ENCODE measurements at places on chromosomes 12 and 14.

- H3K27ac ChIP-seq, result no peak overlapping the region
- no peaks in the 10 kb centered on the region for H3K4me1 ChIP-seq
- no peak for DNase-seq
- no peaks in the 10 kb centered on the region for H3K36me3 ChIP-seq
Measured at GRCh38 chr12:102874819-102875218, 42.2 kb downstream of the PAH start.

GRCh38 chr14:67232066-67232465, 9.2 kb upstream of the PALS1 start:
- H3K27ac ChIP-seq, result no peak overlapping the region
- no peak overlapping the region for H3K4me3 ChIP-seq
- no peaks in the 10 kb centered on the region for H3K36me3 ChIP-seq
- H3K4me1 ChIP-seq, result no peaks in the 10 kb centered on the region
- no peak for DNase-seq

- peaks cover 12% of the 10 kb centered on the region for H3K4me1 ChIP-seq
- no peak overlapping the region for H3K4me3 ChIP-seq
- no peaks in the 10 kb centered on the region for H3K36me3 ChIP-seq
Measured at GRCh38 chr12:3098436-3098835, 21.3 kb downstream of the TSPAN9 start.

GRCh38 chr14:68749487-68750475, 43.1 kb downstream of the ZFP36L1 start:
- no peaks in the 10 kb centered on the region for H3K36me3 ChIP-seq
- H3K4me3 ChIP-seq, result no peak overlapping the region
- no peak overlapping the region for H3K27ac ChIP-seq
- no peaks in the 10 kb centered on the region for H3K4me1 ChIP-seq

DNA sequence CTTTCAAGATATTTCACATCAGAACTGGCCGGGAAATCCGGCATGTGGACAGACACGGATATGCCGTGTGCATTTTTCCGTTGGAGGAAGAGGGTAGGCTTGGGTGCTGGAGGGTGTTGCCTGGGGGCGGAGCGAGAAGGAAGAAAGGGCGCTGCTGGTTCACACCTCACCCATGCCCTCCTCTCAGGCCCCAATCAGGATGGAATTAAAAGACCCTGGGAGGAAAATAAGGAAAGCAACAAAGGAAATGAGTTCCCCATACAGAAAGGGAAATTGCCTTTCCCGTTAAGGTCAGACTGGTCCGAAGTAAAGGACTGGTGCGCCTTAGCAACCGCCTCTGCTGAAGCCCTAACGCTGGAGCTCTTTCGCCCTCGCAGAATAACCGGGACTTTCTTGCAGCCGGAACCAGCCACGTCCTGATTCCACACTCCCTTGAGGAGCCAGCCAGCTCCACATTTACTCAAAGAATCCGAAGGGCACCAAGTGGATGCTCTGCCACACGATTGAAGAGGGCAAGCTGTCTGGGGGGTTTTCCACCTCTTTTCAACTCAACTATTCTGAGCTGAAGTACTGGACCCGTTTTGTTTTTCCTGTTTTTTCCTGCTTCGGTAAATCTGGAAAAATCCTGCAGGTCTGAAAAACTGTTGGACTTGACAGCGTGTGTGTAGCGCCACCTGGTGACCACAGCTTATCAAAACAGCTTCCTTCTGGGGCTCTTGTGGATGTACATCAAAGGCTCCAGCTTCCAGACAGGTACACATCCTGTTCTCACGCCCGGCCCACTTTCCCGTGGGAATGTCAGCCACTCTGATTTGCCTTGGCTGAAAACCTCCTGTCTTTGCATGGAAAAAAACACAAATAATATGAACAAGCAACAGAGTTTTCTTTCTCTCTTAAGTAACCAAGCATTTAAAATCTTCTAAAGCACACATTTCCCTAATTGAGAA, 37.6 kb upstream of the BCL2L14 start:
- H3K4me1 ChIP-seq, result peaks cover 19% of the 10 kb centered on the region
- H3K27ac ChIP-seq, result peak overlapping the region; percentile 86
- no peaks in the 10 kb centered on the region for H3K36me3 ChIP-seq
- H3K27me3 ChIP-seq, result no peaks in the 10 kb centered on the region

- peaks cover 32% of the 10 kb centered on the region for H3K36me3 ChIP-seq
- peaks cover 5% of the 10 kb centered on the region for H3K4me1 ChIP-seq
- H3K27ac ChIP-seq, result no peak overlapping the region
- H3K27me3 ChIP-seq, result no peaks in the 10 kb centered on the region
- DNase-seq, result no peak
Measured at GRCh38 chr12:22518998-22519397, 25.3 kb downstream of the C2CD5 start.

DNA sequence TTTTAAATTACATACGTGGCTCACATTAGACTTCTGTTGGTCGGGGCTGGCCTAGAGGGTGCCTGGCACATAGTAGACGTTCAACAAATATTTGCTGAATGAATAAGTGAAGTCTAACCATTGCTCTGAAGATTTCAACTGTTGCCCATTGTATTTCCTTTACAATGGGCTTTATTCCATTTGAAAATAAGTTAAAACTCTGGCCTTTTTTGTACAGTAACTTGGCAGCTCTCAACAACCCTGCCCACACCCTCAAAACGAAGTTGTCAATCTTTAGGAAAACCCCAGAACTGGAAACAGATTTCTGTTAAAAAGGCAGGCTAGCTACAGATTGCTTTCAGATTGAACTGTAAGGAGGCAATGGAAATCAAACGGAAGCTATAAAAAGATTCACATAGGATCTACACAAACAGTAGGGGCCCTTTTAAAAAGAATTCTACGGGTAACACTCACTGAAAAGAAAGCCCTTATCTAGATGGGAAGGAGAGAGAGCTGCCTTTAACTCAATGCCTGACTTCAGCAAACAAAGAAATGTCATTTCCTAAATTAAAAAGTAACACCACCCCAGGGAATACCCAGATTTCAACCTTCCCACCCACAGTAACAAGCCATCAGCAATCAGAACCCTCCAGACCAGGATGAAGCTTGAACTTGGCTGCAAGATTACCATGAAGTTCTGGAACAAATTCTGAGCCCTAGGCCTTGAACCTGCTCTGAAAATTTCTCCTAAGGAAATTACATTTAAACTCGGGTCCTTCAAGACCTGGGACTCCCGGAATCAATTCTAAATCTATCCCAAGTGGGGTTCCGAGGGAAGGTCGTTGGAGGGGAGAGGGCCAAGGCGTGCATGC, 1.4 kb downstream of the WSB2 start:
- no peak for DNase-seq
- peaks cover 4% of the 10 kb centered on the region for H3K4me1 ChIP-seq

- peaks cover 12% of the 10 kb centered on the region for H3K4me1 ChIP-seq
- no peaks in the 10 kb centered on the region for H3K36me3 ChIP-seq
- no peak for DNase-seq
- no peaks in the 10 kb centered on the region for H3K27me3 ChIP-seq
Measured at GRCh38 chr12:47867495-47867941, 37.3 kb downstream of the VDR start.

DNA sequence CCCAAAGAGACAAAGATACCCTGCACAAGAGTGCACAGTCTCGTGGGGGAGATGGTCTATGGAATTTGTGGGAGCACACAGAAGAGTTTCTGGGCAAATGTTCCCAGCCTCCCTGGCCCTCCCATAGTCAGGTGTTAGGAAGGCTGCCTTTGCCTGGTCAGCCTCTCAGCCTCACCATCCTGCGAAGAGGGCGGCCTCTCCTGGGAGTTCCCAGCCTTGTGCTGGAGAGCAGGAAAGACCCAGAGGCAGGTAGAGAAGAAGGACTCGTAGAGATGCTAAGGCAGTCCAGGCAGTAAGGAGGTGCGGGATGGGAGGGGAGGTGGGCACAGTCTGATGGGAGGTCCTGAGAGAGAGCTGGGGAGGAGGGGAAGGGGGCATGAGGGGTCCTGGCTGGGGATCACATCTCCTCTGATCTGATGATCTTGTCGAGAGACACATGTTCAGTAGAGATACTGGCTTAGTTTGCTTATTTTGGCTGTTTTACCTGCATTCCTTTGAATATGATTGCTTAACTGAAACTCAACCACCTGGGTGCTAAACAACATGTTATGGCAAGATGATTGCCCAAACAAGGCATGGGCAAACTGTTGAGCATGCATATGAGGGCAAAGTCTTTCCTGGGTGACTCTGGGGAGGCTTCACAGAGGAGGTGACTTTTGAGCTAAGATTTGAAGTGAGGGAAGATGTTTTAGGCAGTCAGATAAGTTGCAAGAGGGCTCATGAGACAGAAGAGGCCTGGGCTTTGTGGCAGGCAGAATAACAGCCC, 10.5 kb downstream of the SERPINA6 start:
- no peak overlapping the region for H3K27ac ChIP-seq
- no peaks in the 10 kb centered on the region for H3K27me3 ChIP-seq
- DNase-seq, result no peak
- no peaks in the 10 kb centered on the region for H3K4me1 ChIP-seq

- H3K4me1 ChIP-seq, result no peaks in the 10 kb centered on the region
- H3K27me3 ChIP-seq, result no peaks in the 10 kb centered on the region
- no peaks in the 10 kb centered on the region for H3K36me3 ChIP-seq
- peak; percentile 17 for DNase-seq
Measured at GRCh38 chr12:119115296-119115905, 63.3 kb upstream of the HSPB8 start.

- DNase-seq, result no peak
- no peak overlapping the region for H3K27ac ChIP-seq
- H3K27me3 ChIP-seq, result no peaks in the 10 kb centered on the region
- H3K4me1 ChIP-seq, result no peaks in the 10 kb centered on the region
- H3K4me3 ChIP-seq, result no peak overlapping the region
Measured at GRCh38 chr14:54251356-54251755, 145.5 kb upstream of the CDKN3 start.

GRCh38 chr12:132238884-132239283, 90.5 kb downstream of the GALNT9 start:
- no peaks in the 10 kb centered on the region for H3K27me3 ChIP-seq
- no peak for DNase-seq
- no peaks in the 10 kb centered on the region for H3K36me3 ChIP-seq
- H3K27ac ChIP-seq, result no peak overlapping the region

GRCh38 chr14:65769151-65769550, 356.6 kb downstream of the FUT8 start:
- no peak overlapping the region for H3K27ac ChIP-seq
- no peak overlapping the region for H3K4me3 ChIP-seq
- DNase-seq, result no peak
- H3K36me3 ChIP-seq, result no peaks in the 10 kb centered on the region
- no peaks in the 10 kb centered on the region for H3K27me3 ChIP-seq

- H3K4me3 ChIP-seq, result no peak overlapping the region
- no peak for DNase-seq
- no peaks in the 10 kb centered on the region for H3K27me3 ChIP-seq
Measured at GRCh38 chr12:105738051-105738450, 400.7 kb downstream of the NUAK1 start.

GRCh38 chr14:51208982-51209381, 31.1 kb upstream of the TMX1 start:
- no peaks in the 10 kb centered on the region for H3K27me3 ChIP-seq
- DNase-seq, result no peak
- no peak overlapping the region for H3K4me3 ChIP-seq
- H3K36me3 ChIP-seq, result no peaks in the 10 kb centered on the region
- no peaks in the 10 kb centered on the region for H3K4me1 ChIP-seq

- H3K27me3 ChIP-seq, result no peaks in the 10 kb centered on the region
- H3K36me3 ChIP-seq, result no peaks in the 10 kb centered on the region
- H3K27ac ChIP-seq, result peak overlapping the region; percentile 40
- DNase-seq, result peak; percentile 48
- peaks cover 36% of the 10 kb centered on the region for H3K4me1 ChIP-seq
- peak overlapping the region; percentile 17 for H3K4me3 ChIP-seq
Measured at GRCh38 chr14:67738740-67739504, 37.2 kb downstream of the RDH12 start.

DNA sequence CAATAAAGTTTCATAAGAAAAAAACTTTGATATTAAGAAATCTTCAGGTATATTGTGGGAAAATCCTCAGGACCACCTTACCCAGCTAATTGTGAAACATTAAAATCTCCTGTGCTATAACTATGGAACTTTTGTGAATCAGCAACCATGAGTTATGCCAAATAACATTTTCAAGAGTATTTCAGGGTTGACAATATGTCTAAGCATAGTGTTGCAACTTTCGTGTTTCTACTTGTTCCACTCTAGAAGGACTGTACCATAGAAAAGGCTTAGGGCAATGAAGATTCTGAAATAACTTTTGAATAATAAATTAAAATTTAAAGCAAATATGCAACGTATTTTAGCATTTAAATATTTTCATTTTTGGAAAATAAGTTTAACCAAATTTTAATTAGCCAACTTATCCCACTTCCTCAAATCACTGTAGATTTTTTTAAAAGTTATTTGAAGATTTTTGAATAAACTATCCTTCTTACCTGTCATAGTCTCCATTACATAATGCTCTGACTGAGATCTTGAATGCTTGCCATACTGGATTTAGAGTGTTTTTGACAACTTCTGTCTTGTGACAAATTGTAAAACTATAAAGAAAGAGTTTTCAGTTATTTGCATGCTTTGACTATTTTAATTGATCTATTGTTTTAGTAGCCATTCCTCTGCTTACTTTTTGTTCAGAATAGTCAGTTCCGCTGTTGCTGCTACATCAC, 143.6 kb downstream of the CPNE8 start:
- H3K36me3 ChIP-seq, result no peaks in the 10 kb centered on the region
- H3K4me3 ChIP-seq, result no peak overlapping the region
- H3K27me3 ChIP-seq, result no peaks in the 10 kb centered on the region
- no peak for DNase-seq

GRCh38 chr14:50855558-50855957, 16.3 kb upstream of the ABHD12B start:
- H3K36me3 ChIP-seq, result no peaks in the 10 kb centered on the region
- no peak for DNase-seq
- no peaks in the 10 kb centered on the region for H3K27me3 ChIP-seq

- no peak overlapping the region for H3K27ac ChIP-seq
- no peaks in the 10 kb centered on the region for H3K4me1 ChIP-seq
- no peak for DNase-seq
- H3K4me3 ChIP-seq, result no peak overlapping the region
Measured at GRCh38 chr12:47407463-47408129, 298.2 kb downstream of the RPAP3 start.

DNA sequence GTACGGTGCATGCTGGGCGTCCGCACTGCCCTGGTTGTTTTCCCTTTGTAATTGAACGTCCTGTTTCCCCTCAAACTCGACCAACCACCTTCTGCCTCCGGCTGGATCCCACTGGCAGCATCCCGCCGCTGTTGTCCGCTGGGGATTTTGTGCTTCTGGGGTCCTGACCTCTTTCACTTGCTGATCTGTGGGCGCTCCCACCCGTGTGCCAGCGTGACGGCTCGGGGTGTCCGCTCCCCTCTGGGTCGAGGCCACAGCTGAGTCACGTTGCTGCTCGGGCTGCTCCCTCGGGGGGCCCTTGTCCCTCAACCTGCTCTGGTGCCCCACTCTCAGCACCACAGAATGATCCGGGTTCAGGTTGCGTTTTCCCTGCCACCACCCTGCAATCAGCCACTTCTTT, 8.0 kb downstream of the PGAM5 start:
- DNase-seq, result no peak
- no peak overlapping the region for H3K4me3 ChIP-seq
- no peak overlapping the region for H3K27ac ChIP-seq
- no peaks in the 10 kb centered on the region for H3K36me3 ChIP-seq

Measured in transverse colon (tissue), 4 donors.